A549 treated with DMSO at 1 μM for 4 hours (cell line): ENCODE measurements at places on chromosomes 2 and 18. TPM values are rescaled to one million over a fixed set of nuclear protein-coding genes. Genes with fewer than 3 reads are reported as not detected.

Gene ACVR1C
- total RNA-seq: 0.01 to 0.07 TPM in 2 of 5 replicates, not detected in the others

Gene ESPNL
- total RNA-seq: 0.06 to 0.46 TPM (median 0.18 TPM) in 5 replicates

Gene TSPYL6
- not detected in 5 replicates for total RNA-seq

Gene COBLL1
- total RNA-seq: 3.1 to 5.1 TPM (median 4.1 TPM) in 5 replicates

Gene CCDC85A
- total RNA-seq: 0.09 to 0.16 TPM (median 0.13 TPM) in 5 replicates

Gene REEP1
- total RNA-seq: 0.53 to 1.1 TPM (median 0.83 TPM) in 5 replicates

Gene CYBRD1
- total RNA-seq: 28.7 to 38.6 TPM (median 36.6 TPM) in 5 replicates

Gene CELF4
- total RNA-seq: 0.05 TPM in 1 of 5 replicates, not detected in the others

Gene CCDC74A
- total RNA-seq: 11.3 to 18.3 TPM (median 17.0 TPM) in 5 replicates

Gene TYMS
- total RNA-seq: 164 to 184 TPM (median 178 TPM) in 5 replicates

Gene FLACC1
- total RNA-seq: 0.14 to 0.45 TPM in 2 of 5 replicates, not detected in the others

Gene SUMO1
- total RNA-seq: 136 to 182 TPM (median 149 TPM) in 5 replicates

Gene CYP26B1
- total RNA-seq: 12.2 to 15.5 TPM (median 14.9 TPM) in 5 replicates

Gene AMER3
- total RNA-seq: not detected in 5 replicates

Gene MTERF4
- 24.6 to 34.8 TPM (median 25.9 TPM) in 5 replicates for total RNA-seq

Gene SERPINB11
- 0.07 to 0.08 TPM in 2 of 5 replicates, not detected in the others for total RNA-seq

Gene CRACDL
- 0.36 to 0.93 TPM (median 0.57 TPM) in 5 replicates for total RNA-seq

Gene IGFBP5
- total RNA-seq: 0.15 to 0.25 TPM (median 0.24 TPM) in 5 replicates

Gene ERFE
- 6.3 to 8.3 TPM (median 7.7 TPM) in 5 replicates for total RNA-seq

Gene MYCN
- not detected in 5 replicates for total RNA-seq

Gene COL4A4
- 0.89 to 2.7 TPM (median 1.9 TPM) in 5 replicates for total RNA-seq

Gene SCN3A
- 0.01 to 0.07 TPM in 2 of 5 replicates, not detected in the others for total RNA-seq

Gene RAX
- total RNA-seq: not detected in 5 replicates

Gene KLF7
- total RNA-seq: 16.7 to 29.8 TPM (median 27.0 TPM) in 5 replicates

Gene ANKRD29
- 10.0 to 14.9 TPM (median 12.6 TPM) in 5 replicates for total RNA-seq

Gene EDAR
- total RNA-seq: 0.02 TPM in 2 of 5 replicates, not detected in the others

Gene APLF
- 0.68 to 1.0 TPM (median 0.79 TPM) in 5 replicates for total RNA-seq

Gene MYOM1
- 0.11 to 0.22 TPM (median 0.15 TPM) in 5 replicates for total RNA-seq
